ENCODE measurements at places on chromosomes 4 and X. TPM values are rescaled to one million over a fixed set of nuclear protein-coding genes. Genes with fewer than 3 reads are reported as not detected.

DNA sequence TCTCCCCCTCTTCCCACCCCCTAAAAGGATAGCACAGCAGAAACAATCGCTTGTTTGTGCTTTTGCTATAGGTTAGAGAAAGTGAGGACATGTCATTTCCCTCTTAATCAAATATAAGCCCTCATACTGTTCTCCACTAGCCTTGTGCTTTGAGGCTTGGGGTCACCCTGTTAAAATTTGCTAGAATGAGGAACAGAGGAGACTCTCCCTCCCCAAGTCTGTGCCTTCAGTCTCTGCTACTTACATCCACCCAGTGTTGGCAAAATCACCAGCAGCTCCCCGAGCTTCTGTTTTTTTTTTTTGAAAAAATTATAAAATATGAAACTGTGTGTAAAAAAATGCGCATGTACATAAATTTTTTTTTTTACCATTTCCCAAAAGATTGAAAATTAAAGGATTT, 19.3 kb downstream of the KLF3 start:
- no peak for DNase-seq

- peak; percentile 39 for DNase-seq
These were observed 554 bp downstream of the DCTD start for GRCh38 chr4:182916483-182917181.

DNA sequence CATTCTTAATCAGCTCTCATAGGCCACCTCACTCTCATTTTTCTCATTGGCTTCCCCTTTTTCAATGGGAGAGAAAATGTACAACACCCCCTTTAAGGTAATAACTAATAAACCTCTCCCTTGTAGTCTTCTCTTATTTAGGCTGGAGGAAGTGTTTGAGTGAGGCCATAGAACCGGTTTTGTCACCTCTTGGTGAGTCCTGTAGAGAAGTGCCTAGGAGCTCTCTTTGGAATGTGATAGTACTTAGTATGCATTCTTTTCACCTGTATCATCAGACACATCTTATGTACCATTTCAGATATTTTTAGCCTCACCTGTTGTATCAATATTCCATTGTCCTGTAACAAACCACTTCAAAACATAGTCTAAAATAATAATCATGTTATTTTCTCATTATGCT, 3.5 kb upstream of the TAB3 start:
- DNase-seq = no peak

DNA sequence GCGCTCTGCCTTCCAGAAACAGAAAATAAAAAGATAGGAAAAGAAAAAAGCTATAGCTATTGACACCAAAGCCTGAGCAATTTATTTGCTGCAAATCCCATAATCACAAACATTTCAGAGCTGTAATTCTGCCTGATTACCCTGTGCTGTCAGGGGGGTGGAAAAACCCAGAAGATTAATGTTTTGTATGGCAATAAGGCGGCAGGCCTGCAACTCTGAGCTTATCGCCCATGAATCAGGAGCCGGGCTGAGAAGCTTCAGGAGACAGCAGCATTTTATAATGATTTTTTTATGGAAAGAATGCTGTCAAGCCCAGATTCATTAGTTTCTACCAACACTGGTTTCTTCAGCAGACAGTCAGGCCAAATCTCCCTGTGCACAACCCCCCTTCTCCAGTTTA, 82.6 kb upstream of the TMEM164 start:
- DNase-seq = no peak

GRCh38 chr4:40918330-40918729, 168.6 kb downstream of the NSUN7 start:
- DNase-seq = no peak

- no peak for DNase-seq
These were observed 1402.4 kb downstream of the FAM133A start for GRCh38 chrX:95076449-95076848.

DNA sequence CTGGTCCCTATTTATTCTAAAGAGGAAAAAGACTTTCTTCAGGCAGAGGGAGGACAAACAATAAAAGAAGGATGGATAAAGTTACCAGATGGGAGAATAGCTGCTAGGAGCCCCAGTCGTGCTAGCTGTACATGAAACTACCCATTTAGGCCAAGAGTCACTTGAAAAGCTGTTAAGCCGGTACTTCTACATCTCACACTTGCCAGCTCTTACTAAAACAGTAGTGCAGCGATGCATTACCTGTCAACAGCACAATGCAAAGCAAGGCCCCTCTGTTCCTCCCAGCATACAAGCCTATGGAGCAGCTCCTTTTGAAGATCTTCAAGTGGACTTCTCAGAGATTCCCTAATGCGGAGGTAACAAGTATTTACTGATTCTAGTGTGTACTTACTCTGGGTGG, 1138.8 kb downstream of the ARAP2 start:
- DNase-seq = no peak

DNA sequence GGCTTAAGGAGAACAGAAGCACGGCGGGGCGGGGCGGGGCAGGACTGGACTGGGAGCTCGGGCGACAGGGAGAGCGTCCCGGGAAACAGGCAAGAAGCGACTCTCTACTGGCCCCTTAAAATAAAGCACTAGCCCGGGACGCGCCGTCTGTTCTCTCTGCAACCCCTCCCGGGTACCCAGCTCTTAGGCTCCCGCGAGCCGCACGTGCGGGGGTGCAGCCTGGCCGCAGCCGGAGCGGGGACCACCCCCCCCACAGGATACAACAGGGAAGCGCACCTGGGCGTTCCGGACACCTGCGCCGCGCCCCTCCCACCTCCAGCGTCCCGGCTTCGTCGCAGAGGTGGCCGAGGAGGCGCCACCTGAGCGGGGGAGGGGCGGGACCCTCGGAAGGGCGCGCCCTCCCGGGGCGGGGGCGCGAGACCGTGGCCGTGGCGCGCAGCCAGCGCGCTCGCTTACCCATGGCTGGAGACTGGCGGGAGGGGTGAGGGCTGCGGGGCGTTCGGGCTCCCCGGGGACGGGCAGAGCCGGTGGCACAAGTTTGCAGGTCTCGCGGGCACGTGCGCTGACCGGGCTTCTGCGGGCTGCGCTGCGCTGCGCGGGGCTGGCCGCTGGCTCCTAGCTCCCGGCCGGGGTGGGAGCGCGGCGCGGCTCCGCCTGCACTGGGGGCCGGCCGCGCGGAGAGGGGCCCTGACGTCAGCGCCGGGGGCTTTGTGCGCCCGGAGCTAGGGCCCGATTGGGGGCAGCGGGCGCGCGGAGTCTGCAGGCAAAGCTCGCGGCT, 91.5 kb downstream of the GEMIN8 start:
- no peak for DNase-seq

DNA sequence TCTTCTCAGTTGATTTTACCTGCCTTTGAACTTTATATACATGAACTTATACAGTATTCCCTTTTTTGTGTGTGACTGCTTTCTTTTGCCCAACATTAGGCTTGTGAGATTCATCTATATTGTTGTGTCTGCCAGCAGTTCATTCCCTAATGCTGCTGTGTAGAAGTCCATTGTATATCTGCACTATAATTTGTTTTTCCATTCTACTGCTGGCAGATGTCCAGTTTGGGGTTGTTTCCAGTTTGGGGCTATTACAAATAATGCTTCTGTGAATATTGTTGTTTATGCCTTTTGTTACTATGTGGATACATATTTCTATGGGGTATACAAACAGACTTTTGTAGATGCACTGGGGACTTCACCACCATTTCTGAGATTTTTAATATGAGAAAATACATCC, 268.4 kb downstream of the DCTD start:
- no peak for DNase-seq

DNA sequence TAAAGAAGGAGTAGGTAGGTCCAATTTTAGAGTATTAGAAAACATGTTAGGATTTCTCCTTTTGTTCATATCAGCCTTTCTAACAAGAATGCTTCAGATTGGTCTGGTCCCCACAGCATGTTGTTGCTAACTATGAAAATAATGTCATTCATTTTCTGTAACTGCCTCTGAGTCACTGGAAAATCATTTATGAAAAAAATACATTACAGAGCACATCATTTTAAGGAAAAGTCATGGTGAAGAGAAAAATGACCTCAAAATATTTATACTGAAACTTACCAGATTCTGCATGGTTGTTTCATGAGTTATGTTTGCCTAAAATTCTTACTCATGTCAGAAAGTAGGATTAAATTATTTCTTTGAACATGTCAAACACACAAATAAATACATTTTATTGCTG, 35.2 kb downstream of the DTHD1 start:
- DNase-seq = no peak

DNA sequence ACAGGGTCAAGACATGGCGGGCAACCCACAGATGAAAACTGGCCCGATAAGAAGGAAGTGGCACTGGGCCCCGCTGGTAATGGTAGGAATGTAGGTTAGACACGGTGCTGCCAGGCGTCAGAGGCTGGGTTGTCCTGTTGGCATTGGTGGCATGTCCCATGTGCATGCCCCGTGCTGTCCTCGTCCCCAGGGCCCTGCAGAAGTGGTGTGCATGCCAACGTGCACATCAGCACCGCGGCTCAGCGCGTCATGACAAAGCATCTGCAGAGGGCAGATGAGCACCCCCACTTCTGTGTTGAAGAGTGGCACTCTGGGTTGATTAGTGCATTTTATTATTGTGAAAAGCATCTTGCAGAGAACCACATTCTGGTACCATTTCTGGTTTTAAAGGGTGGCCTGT, 35.6 kb downstream of the NELFA start:
- no peak for DNase-seq

GRCh38 chr4:123443401-123444289, 47.0 kb downstream of the SPRY1 start:
- DNase-seq = no peak

GRCh38 chrX:64394059-64394873, 986 bp downstream of the MTMR8 start:
- no peak for DNase-seq

- no peak for DNase-seq
These were observed 54.9 kb downstream of the STOX2 start for GRCh38 chr4:183960046-183960420.

Gene PPP1R2C
- not detected for total RNA-seq

Gene ATP6AP2
- total RNA-seq = 122 TPM

Gene CLDN2
- total RNA-seq = 0.32 TPM

Gene PROM1
- 0.09 TPM for total RNA-seq

Gene CHST7
- 48.7 TPM for total RNA-seq

Gene MAP7D2
- 0.19 TPM for total RNA-seq

All from omental fat pad (tissue), 4 donors.